Keratinocyte (primary cell): ENCODE measurements at places on chromosomes 6 and 20. TPM values are rescaled to one million over a fixed set of nuclear protein-coding genes. Genes with fewer than 3 reads are reported as not detected.

DNA sequence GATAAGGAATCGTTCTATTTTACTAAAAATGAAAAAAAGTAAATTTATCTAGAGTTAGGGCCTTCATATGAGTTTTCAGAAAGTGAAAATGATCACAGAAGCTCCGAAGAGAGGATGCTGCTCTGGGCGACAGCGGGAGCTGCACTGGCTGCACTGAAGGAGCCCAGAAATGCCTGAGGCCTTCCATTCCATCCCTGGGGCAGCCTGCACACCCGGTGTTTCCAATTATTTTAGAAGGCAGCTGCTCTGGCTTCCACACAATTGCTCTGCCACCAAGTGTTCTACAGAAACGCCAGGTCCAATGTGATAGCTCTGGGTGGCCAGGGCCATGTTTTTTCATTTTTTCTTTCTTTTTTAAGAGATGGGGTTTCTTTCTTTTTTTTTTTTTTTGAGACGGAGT, 3.6 kb downstream of the DTNBP1 start:
- no peaks in the 10 kb centered on the region for H3K27me3 ChIP-seq
- H3K27ac ChIP-seq: no peak overlapping the region
- no peak for DNase-seq

GRCh38 chr20:25032478-25033264, 25.3 kb downstream of the ACSS1 start:
- no peak for DNase-seq
- H3K27ac ChIP-seq: no peak overlapping the region
- H3K4me3 ChIP-seq: no peak overlapping the region

DNA sequence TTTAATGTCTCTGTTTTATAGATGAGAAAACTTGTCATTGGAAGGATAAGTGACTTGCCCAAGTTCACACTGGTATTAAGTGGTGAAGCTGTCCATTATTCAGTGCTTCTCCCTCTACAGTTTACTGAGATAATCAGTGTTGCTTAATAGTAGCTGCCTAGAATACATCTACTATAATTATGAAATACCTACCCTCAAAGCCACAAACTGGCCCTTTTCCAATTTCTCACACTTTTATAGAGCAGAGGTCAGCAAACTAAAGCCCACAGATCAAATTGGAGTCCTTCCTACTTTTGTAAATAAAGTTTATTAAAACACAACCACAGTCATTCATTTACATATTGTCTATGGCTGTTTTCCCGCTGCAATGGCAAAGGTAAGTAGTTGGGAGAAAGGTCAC, 73.5 kb downstream of the EYS start:
- no peak overlapping the region for H3K27ac ChIP-seq
- H3K4me1 ChIP-seq: no peaks in the 10 kb centered on the region
- H3K27me3 ChIP-seq: no peaks in the 10 kb centered on the region
- DNase-seq: no peak
- H3K36me3 ChIP-seq: no peaks in the 10 kb centered on the region

DNA sequence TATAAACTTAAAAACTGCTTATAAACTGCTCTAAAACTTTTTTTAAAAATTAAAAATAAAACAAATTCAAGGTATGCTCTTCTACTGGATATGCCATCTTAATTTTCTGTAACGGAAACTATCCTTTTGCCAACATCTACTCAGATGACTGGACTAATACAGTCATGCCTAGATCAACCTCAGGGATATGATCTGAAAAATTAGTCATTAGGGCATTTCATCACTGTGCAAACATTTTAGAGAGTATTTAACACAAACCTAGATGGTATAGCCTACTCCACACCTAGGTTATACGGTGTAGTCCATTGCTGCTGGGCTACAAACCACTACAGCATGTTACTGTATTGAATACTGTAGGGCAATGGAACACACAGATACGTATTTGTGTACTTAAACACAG, 64.8 kb downstream of the TRIM27 start:
- H3K36me3 ChIP-seq: no peaks in the 10 kb centered on the region
- peaks cover 4% of the 10 kb centered on the region for H3K4me1 ChIP-seq
- H3K27me3 ChIP-seq: no peaks in the 10 kb centered on the region
- no peak for DNase-seq
- H3K4me3 ChIP-seq: no peak overlapping the region

Gene MAN1A1
- 11.3 to 20.2 TPM (median 14.6 TPM) in 3 replicates for polyA plus RNA-seq

DNA sequence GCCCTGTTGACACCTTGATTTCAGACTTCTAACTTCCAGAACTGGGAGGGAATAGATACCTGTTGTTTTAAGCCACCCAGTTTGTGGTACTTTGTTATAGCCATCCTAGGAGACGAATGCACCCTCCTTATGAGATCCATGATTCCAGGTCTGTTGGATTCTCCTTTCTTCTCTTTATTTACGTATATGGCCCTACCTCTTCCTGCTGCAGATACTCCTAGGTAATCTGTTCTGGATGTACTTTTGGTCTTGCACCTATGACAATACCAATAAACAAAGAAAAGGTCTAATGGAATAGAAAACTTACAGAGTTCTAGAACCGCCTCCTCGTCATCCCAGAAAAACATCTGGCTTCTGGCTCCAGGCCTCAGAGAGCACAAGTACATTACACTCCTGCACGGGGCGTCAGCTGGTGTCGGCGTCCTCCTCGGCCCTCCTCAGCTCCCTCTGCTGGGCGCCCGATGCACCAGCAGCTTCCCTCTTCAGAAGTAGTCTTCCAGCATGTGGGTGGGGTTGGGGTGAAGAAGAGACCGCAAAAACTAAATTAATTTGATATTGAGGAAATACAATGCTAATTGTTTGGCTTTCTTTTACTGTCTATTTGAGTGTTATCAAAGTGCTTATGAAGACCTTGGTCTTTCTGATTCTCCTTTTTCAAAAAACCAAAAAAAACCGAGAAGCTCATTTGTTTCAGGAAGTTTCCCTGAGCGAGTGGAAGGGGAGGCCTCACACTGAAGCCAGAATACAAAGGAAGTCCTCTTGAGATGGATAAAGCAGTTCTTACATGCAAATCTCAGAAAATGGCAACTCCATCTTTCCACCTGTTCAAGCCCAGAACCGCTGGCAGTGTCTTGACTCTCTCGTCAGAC, 9.7 kb upstream of the ATXN1 start:
- H3K27me3 ChIP-seq: no peaks in the 10 kb centered on the region
- no peaks in the 10 kb centered on the region for H3K36me3 ChIP-seq
- no peak for DNase-seq
- H3K27ac ChIP-seq: peak overlapping the region; percentile 47

Gene APOM
- 1.4 to 2.6 TPM (median 2.3 TPM) in 3 replicates for polyA plus RNA-seq

- no peak for DNase-seq
- H3K4me3 ChIP-seq: no peak overlapping the region
- no peaks in the 10 kb centered on the region for H3K27me3 ChIP-seq
- peak overlapping the region; percentile 64 for H3K27ac ChIP-seq
Measured at GRCh38 chr6:44059359-44060346, 67.6 kb downstream of the MRPL14 start.

DNA sequence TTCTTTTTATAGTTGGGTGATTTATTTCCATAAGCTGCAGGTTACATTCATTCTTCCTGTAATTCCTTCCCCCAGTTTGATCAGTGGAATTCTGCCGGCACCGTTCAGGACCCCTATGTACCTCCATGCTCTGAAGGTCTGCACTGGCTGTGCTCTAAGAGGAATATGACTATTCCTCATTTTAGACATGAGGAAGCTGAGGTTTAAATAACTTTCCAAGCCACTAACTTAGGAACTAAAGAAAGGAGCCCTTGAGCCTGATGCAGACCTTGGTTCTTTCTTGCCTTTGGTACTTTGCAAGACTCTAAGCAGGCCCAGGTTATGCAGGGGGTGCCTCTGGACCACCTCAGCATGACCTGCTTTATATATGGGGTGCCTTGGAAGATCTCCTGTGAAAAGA, 318.5 kb downstream of the QKI start:
- DNase-seq: no peak
- no peak overlapping the region for H3K27ac ChIP-seq
- no peaks in the 10 kb centered on the region for H3K4me1 ChIP-seq
- H3K27me3 ChIP-seq: no peaks in the 10 kb centered on the region
